ENCODE measurements at places on chromosomes 7 and 10.

DNA sequence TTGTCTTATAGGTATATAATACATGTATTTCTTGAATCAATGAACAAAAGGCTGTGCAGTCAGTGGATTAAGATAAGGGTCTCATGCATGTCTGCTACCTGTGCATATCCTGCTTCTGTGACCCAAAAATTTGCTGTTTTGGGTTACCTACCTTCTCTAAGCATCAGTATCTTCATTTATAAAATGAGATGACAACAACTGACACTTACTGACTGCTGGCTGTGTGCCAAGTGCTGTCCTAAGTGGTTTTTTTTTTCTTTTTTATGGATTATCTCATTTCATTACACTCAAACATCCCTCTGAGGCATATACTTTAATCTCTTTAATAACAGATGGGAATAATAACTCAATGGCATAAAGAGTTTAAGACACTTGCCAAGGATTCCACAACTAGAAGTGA lies 2.1 kb downstream of the PDK4 start:
- no peak for DNase-seq

GRCh38 chr7:50806143-50806542 lies 23.4 kb upstream of the GRB10 start:
- no peak for DNase-seq

- DNase-seq: no peak
Measured at GRCh38 chr7:97005183-97006054, at the start of gene DLX6. Gene DLX6, plus strand, starts transcription at chr7:97005553. Its CDS starts 425 bp downstream, at chr7:97005978.

GRCh38 chr10:86599729-86600128 lies 54.6 kb upstream of the OPN4 start:
- no peak for DNase-seq

DNA sequence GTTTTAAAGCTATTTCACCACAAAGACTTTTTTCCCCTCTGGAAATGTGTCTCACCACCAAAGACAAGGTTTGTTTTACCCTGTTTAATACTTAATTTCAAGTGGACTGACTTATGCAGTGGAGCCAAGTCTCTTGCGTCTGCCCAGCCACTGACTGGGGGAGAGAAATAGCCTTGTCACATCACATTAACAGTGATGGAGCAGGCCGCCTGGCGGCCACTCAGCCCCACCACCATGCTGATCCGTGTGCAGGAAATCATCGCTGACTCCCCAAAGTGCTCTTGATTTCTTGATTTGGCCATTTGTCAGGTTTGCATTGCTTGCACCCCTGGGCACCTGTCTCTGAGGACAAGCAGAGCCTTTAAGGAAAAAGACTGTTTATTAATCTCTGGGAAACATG lies 334.1 kb downstream of the GLRX3 start:
- DNase-seq: no peak

DNA sequence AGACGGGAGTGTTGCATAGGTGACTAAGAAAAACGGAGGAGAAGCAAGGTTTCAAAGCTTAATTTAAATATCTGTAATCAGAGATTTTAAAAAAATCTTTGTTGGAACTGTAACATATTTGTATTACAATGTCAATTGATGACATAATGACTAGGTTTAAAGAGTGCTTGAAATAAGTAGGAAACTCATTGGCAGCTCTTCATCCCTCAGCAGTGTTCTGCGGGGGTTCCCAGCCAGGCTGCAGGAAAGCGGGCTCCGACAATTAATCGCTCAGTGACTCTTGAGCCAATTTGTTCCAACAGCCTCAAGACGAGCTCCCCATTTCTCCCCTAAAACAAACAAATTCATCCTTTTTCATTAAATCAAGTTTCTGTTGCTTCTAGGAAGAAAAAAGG lies 22.6 kb downstream of the CPXM2 start:
- no peak for DNase-seq

DNA sequence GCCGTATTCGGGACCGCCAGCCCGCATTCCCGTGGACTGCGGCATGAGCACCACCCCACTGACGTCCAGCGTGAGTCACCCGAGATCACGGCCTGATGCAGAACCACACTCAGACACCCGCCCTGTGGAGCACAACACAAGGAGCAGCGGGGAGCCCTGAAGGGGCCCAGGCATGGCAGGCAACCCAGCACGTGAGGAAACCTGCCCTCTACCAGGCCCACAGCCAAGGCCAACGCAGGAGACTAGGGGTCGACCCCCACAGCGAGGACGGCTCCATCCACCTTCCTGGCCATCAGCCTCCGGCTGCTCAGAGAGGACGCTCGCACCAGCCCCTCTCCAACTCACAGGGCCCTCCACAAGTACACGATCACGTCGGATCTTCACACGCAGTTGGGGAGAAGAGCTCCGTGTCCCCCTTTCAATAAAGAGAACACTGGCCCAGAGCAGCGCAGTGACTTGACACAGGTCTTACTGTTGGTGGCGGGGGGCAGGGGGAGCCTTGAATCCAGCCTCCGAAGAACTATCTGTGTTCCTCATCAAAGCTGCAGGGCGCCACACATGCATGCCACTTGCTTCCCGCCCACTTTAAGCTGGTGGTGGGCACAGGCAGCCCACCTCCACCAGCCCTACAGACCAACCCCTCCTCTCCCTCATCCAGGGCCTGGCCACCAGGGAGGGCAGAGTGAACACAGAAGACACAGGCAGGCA lies 22.0 kb downstream of the MAD1L1 start:
- DNase-seq: no peak

GRCh38 chr7:98294798-98295382 lies 13.4 kb downstream of the BRI3 start:
- DNase-seq: peak; percentile 71

- DNase-seq: no peak
Measured at GRCh38 chr10:22459496-22459895, 114.2 kb downstream of the SPAG6 start.

DNA sequence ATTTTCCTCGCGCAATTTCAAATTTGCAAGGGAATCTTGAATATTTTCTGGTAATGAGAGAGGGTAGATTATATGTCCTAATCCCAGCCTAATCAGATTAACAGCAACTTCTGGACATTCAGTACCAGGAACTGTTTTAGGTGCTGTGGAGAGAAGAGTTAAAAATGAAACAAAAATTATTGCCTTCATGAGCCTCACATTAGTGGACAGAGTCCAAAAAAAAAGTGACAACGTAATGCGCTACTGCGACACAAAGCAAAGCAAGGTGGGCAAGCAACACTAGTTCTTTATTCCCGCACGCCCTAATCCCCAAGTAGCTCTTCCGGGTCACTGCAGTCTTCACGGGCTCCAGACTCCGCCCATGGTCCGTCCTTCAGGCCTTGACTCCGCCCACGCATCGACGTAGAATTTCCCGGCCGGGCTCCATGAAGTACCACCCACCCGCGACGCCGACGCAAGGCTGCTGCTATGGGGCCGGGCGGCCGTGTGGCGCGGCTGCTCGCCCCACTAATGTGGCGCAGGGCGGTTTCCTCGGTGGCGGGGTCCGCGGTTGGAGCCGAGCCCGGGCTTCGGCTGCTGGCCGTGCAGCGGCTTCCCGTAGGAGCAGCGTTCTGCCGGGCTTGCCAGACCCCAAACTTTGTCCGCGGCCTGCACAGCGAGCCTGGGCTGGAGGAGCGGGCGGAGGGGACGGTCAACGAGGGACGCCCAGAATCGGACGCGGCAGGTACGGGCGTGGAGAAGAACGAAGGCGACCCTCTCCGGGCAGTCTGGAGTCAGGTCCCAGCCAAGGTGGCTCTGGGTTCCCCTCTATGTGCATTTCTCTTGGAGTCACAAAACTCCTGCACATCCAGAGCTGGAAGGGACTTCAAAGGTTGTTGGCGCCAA lies at the start of gene MALSU1:
Gene MALSU1, plus strand, starts transcription at position 455 of the 885 bp plus-strand sequence. Its CDS starts 14 bp downstream, at position 469.
- DNase-seq: peak; percentile 93
